Sigmoid colon (tissue), 7 donors: ENCODE measurements at places on chromosomes 16 and 17.
A peak's percentile ranks its signal among the peaks of the same experiment; 100 is the strongest.

GRCh38 chr16:426115-426905, 861 bp downstream of the RAB11FIP3 start:
- peak overlapping the region; percentile 40 for H3K27ac ChIP-seq
- H3K4me1 ChIP-seq = no peaks in the 10 kb centered on the region
- DNase-seq = no peak
- peak overlapping the region; percentile 81 for H3K4me3 ChIP-seq
- no peaks in the 10 kb centered on the region for H3K36me3 ChIP-seq

- no peaks in the 10 kb centered on the region for H3K36me3 ChIP-seq
- H3K4me3 ChIP-seq = no peak overlapping the region
- H3K4me1 ChIP-seq = no peaks in the 10 kb centered on the region
Measured at GRCh38 chr17:67659028-67659427, 58.7 kb upstream of the NOL11 start.

DNA sequence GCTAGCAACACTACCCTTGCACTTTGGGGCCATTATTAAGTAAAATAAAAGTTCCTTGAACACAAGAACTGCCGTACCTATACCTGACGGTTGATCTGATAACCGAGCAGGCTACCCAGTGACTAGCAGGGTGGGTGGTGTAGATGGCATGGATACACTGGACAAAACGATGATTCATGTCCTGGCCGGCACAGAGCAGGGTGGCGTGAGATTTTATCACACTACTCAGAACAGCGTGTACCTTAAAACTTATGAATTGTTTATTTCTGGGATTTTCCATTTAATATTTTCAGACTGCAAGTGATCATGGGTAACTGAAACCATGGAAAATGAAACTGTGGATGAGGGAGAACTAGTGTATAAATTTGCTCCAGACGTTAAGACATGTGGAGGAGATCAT, 41.0 kb upstream of the MSI2 start:
- no peaks in the 10 kb centered on the region for H3K27me3 ChIP-seq
- H3K4me3 ChIP-seq = no peak overlapping the region
- H3K27ac ChIP-seq = no peak overlapping the region
- no peaks in the 10 kb centered on the region for H3K4me1 ChIP-seq
- DNase-seq = no peak

DNA sequence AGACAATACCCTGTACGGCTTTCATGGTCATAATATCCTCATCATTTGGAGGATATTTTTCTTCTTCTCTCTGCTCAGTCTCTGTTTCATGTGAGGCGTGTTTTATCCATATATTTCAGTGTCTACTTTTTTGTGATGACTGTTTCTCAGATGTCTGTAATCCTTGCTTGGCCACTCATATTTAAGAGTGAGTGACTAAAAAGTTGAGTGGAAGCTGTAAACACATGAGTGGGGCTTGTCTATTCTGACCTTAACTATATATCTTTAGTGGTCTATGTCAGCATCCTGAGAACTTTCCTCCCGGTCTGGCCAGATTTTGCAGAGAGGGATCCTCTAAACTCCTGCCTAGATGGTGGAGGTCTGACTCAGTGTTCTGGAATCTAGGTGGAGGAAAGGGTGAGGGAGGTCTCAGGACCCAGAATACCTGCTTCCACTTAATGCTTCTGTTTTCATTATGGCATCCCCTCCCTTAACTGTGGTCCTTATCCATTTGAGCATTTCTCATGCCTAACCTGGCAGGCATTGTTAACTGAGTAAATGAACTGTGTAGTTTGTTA, 6.0 kb downstream of the DDX19B start:
- H3K4me3 ChIP-seq = no peak overlapping the region
- H3K27me3 ChIP-seq = no peaks in the 10 kb centered on the region
- H3K27ac ChIP-seq = no peak overlapping the region
- no peak for DNase-seq

- H3K27me3 ChIP-seq = no peaks in the 10 kb centered on the region
- H3K4me1 ChIP-seq = peaks cover 57% of the 10 kb centered on the region
- H3K27ac ChIP-seq = peak overlapping the region; percentile 89
- DNase-seq = peak; percentile 95
- no peak overlapping the region for H3K4me3 ChIP-seq
Measured at GRCh38 chr16:86432691-86433090, 77.6 kb upstream of the FOXF1 start.

- H3K36me3 ChIP-seq = no peaks in the 10 kb centered on the region
- no peak for DNase-seq
- no peaks in the 10 kb centered on the region for H3K4me1 ChIP-seq
- H3K4me3 ChIP-seq = no peak overlapping the region
- H3K27me3 ChIP-seq = peaks cover 73% of the 10 kb centered on the region
- H3K27ac ChIP-seq = no peak overlapping the region
Measured at GRCh38 chr17:60160829-60161501, 11.2 kb downstream of the CA4 start.

- no peaks in the 10 kb centered on the region for H3K27me3 ChIP-seq
- no peaks in the 10 kb centered on the region for H3K4me1 ChIP-seq
- no peak for DNase-seq
- H3K4me3 ChIP-seq = no peak overlapping the region
- no peaks in the 10 kb centered on the region for H3K36me3 ChIP-seq
- no peak overlapping the region for H3K27ac ChIP-seq
Measured at GRCh38 chr16:86626966-86627365, 48.6 kb downstream of the FOXL1 start.

DNA sequence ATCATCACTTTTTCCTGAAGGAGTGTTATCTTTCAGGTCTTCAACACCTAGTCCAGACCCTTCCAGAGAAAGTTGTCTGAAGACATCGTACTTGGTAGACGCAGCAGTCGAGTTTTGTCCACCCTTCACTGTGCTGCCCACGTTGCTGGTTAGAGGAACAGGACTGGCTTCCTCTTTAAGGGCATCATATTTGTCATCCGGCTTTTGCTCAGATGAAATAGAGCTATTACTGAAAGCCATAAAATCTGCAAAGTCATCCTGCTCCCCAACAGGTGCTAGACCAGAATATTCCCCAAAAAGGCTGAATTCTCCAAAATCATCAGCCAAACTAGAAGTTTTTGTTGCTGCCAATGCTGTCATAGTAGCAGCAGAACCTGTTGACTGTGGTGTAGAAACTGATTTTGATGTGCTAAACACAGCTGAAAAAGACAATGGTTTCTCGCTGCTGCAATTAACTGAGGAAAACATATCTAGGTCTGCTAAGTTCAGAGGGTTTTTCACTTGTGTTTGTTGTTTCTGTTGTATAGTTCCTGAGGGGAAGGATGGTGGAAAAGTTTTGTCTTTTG, 55.7 kb downstream of the SYNRG start:
- H3K27me3 ChIP-seq = no peaks in the 10 kb centered on the region
- no peaks in the 10 kb centered on the region for H3K4me1 ChIP-seq
- no peak overlapping the region for H3K27ac ChIP-seq
- no peak for DNase-seq

- H3K27ac ChIP-seq = no peak overlapping the region
- no peaks in the 10 kb centered on the region for H3K36me3 ChIP-seq
- peak; percentile 88 for DNase-seq
Measured at GRCh38 chr16:57810197-57811031, 8.1 kb upstream of the KIFC3 start.
